T-cell (primary cell): ENCODE measurements at places on chromosomes 2 and 18.

DNA sequence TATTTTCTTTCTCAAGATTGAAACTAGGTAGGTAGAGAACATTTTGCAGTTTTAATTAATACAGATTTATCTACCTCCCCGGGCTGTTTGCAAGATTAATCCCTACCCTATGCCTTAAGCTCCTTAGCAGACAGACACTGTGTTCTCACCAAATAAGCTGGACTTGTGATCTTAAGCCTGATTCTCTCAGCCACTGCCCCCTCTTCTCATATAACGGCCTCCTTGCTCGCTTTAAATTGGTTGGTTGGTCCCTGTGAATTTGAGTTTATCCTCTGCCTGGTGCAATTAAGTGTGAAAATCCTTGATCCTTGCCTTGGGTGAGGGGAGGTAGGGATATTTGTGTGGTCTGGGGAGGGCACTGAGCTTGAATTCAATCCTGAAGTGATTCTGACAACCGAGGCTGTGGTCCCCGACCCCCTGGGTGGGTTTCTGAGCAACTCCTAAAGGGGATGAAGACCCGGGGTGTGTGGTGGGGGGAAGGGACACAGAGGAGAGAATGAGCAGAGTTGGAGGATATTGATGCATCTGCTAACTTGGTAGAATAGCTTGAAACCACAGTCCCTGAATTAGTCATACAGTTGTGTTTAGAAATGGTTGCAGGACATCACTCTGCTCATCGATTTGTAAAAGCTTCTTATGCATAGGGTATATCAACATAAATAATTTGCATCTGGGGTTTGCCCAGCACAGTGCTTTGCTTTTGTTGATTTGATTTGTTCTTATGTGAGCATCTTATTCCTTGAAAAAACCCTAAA is 36.9 kb upstream of the NCKAP5 start:
- DNase-seq = no peak

GRCh38 chr2:80259292-80259691 is 45.3 kb downstream of the LRRTM1 start:
- DNase-seq = no peak

- no peak for DNase-seq
Observed at GRCh38 chr2:199907008-199907714, 3.9 kb upstream of the C2orf69 start.

DNA sequence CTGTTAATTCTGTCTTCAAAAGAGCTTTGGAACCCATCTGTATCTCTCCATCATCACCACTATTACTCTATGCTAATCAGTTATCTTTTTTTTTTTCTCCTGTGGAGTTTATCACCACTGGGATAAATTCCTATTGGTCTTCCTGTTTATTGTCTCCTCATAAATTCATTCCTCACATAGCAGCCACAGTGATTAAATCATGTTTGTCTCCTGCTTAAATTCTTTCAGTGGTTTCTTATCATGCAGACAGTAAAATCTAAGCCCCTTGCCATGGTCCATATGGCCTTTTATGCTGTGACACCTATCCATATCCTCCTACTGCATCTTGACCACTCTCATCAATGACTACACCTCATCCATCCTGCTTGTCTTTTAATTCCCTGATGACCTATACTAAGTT is 239.8 kb upstream of the ZEB2 start:
- no peak for DNase-seq

DNA sequence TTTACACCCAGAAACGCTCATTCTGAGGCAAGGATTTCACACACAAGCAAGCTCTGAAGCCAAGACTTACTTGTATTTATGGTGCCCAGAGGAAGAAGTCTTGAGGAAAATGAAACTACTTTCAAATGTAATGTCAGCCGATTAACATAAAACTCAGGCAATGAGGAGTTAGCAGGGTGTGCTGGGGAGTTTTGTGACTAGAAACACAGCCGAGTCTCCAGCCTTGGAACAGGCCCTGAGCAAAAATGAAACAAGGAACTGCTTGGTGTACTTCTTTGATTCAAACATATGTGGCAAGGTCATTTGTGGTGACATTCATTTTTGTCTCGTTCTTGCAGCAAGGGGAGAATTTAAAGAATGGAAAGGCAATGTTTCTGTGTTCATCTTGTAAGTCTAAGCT is 4.5 kb downstream of the DYTN start:
- DNase-seq = no peak

DNA sequence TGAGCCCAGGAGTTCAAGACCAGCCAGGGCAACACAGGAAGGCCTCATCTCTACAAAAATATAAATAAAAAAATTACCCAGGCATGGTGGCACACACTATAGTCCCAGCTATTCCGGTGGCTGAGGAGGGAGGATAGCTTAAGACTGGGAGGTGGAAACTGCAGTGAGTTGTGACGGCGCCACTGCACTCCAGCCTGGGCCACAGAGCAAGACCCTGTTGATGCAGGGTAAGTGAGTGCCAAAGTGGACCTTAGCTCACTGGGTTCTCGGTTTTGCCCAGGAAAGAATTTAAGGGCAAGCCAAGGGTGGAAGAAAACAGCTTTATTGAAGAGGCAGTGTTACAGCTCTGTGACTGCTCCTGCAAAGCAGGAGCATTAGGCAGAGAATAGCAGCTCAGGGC is 6.9 kb upstream of the ERICH2 start:
- no peak for DNase-seq

DNA sequence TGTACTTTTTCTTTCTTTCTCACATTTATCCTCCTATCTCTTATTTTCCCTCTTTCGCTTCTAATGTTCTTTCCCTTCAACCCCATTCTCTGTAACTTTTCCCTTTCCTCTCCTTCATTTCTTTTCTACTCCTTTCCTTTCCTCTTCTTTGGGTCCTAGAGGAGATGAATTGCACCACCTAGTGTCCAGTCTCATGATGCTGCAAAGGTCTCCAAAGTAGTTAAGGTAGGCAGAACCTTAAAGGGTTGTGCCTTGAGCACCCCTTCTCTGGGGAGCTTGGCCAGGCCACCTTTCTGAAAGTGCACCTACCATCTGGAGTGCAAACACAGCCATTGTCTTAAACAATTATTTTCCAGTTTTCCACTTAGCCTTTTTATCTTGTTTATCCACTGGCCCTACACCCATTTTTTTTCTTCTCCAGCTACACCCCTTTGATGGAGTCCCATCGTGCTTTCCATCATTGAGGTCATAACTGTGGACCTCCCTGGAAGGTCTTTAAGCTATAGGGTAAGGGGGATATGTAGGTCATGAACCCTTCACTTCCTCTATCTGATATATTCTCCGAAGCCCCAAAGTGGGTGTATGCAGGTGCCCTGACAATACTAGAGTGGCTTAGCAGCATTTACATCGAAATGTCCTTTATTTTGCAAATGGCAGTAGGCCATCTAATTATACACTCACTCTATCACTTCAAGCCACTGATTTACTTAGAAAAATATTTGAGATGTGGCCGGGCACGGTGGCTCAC is 155.9 kb downstream of the ESCO1 start:
- no peak for DNase-seq

- DNase-seq = no peak
Observed at GRCh38 chr18:31931163-31931885, 11.6 kb downstream of the TRAPPC8 start.

- no peak for DNase-seq
Observed at GRCh38 chr18:54134053-54134452, 90.4 kb downstream of the MBD2 start.

DNA sequence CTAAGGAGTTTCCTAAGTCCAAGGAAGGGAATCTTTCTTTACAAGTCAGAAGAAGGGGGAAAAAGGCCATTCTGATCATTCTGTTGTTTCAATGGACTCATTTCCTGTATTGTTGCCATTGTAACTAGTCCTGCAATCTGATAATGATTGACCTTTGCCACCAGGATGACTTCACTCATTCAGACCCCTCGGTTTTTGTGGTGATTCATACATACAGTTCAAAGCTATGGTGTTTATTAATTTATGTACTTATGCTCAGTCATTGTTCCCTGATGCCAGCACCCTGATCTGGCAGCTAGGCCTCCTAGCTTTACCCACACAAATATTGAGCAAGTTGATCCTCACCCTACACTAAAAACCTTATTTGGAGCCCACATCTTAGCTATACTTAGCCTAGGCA is 57.6 kb upstream of the ZNF519 start:
- DNase-seq = no peak

DNA sequence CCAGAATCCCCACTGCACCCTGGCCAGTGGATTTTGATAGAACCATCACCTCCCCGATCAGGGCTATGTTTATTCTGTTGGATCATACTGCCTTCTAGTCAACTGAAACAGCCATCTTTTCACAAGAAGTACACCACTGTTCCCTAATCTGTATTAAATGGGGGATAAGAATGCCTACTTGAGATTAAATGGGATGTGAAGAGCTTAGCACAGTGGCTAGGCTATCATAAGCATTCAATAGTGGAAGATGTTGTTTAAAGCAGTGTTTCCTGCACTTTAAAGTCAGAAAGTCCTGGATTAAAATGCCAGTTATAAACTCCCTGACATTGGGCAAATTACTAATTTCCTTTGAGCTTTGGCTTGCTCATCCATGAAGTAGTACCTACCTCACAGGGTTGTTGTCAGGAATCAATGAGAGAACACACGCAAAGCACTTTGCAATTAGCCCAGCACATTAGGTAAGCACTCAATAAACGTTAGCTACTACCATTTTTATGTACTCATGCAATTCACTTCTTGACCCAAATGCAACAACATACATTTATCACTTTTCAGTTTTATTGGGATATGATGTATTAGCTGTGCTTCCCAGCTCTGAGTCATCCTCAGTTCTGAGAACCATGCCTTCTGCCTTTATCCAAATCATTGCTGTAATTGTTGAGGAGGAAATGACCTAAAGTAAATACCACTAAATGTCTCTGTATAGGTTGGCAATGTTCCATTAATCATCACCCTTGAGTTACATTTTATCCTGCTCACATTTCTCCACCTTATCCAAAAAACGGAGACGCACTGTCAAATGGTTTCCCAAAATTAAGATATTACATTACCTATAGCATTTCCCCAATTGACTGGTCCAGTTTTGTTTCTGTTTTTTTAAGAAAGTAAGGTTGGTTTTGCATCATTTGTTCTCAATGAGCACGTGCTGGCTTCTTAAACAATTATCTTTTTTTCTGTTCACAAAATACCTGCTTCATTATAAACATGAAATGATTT is 2.1 kb downstream of the TMEM247 start:
- DNase-seq = no peak
